GM12864 (cell line): ENCODE measurements at places on chromosomes 12 and 14.

DNA sequence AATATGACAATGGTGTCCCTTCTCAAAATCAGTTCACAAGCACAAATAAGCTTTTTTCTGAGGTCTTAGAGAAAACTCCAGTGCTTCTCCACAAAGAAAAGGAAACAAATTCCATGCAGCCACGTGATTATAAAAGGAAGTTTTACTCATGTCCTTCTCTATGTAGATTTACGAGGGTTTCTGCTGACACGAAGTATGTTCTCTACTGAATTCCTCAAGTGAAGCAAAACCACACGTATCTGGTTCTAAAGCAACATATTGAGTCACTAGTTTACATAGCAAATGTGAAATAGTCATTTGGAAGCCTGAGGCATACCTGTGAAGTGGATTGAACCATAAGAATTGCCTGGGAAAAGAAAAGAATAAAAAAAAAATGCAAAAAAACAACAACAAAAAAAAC is 31.9 kb downstream of the BMP4 start:
- no peak for DNase-seq

GRCh38 chr14:86372402-86372801 is 842.5 kb downstream of the FLRT2 start:
- no peak for DNase-seq

GRCh38 chr12:19507823-19508222 is 68.5 kb downstream of the AEBP2 start:
- DNase-seq, result no peak

DNA sequence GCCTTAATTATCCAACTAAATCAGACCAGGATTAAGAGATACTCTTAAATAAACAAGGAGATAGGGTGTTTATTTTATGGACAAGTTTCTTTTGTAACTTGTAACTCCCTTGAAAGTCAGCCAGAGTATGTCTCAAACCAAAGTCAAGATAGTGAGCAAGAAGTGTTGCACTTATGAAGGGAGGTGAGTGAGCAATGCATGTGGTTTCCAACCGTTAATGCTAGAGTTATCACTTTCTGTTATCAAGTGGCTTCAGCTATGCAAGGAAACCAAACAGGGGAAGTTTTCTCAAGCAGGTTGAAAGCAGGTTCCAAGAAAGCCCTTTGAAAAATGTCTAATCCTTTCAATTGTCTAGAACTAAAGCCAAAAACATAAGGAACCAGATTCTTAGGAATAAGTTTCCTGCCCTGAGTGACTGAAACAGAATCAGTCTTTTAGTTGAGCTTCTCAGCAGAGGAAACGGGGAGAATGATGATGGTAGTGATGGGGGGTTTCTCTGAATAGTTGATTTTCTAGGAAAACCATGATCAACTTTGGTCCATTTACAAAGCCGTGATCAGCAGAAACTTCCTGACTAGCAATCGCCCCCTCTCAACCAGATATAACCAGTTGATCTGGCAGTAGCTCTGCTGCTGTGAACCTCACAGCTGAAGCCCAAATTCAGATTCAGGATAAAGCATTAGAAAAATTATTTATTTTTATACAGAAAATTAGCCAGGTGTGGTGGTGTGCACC is 128.4 kb downstream of the DAD1 start:
- DNase-seq, result no peak

- no peak for DNase-seq
Observed at GRCh38 chr12:88509347-88509746, 70.9 kb downstream of the KITLG start.

GRCh38 chr12:104866291-104866690 is 91.8 kb downstream of the SLC41A2 start:
- DNase-seq, result no peak

GRCh38 chr12:79069009-79069408 is 204.4 kb downstream of the SYT1 start:
- peak; percentile 18 for DNase-seq

- DNase-seq, result no peak
Observed at GRCh38 chr14:96512602-96513397, 10.6 kb downstream of the PAPOLA start.

DNA sequence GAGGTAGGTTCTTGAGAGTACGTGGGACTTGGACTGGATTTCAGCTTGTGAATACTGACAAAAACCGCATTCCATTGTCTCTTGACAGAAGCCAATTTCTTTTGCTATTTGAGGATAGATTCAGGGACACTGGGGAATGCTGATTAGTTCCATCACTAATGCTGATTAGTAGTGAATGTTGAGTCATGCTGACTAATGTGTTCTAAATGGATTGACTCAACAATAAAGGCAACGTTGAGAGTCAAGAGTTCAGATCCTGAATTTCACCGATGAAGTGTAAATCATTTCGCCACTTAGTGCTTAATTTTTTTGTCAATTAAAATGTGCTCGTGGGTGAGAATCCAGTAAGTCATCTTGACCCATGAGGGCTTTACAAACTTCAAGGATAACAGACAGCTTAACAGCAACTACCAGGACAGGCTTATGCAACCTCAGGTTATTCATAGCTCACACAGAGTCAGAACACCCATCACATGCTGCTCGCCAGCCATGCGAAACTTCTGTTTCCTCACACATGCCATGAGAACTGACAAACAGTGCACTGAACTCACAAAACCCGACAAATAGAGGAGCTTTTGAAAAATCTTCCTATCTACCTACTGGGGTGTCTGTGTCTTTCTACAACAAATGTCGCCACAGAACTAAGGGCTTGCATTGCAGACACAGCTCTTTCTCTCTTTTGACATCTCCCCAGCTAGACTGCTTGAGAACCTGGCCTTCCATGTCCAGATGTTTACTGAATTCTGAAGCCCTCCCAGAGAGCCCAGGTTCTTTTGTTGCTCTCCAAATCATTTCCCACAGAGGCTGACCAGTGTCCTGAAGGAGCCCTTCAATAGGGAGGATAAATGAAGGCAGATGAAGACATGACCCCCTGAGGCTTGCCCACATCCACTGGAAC is 316.4 kb downstream of the ZFP36L1 start:
- DNase-seq, result peak; percentile 77

DNA sequence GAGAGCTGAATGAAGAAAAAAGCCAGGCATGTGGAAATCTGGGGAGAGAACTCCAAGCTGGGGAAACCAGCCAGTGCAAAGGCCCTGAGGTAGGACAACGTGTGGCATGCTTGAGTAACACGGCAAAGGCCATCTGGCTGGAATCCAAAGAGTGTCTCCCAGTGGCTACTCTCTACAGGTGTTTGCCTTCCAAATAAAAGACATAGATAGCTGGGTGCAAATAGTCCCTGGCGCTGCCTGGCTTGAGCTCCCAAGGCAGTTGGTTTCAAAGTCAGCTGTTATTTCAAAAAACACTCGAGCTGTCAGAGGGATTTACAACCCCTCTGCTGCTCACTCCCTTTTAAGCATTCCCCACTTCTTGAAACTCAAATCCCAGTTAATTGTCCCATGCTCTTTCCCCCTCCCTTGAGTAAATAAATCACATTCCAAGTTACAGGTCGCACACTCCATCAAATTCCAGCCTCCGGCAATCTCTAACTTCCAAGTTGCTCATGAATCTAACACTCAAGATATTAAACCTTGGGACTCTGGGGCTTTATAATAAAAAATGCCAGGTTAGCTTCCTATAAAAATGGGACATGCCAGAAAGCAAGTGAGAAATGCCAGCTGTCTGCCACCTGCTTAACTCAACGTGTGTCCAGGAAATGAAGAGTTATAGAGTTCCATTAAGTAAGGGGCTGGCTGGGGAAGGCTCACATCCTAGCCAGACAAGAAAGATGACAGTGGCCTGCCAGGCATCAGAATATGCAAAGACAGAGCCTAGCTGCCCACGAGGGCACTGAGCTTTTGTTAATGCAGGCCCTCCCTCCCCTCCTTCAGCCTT is 133.6 kb upstream of the NOS1 start:
- DNase-seq, result no peak

DNA sequence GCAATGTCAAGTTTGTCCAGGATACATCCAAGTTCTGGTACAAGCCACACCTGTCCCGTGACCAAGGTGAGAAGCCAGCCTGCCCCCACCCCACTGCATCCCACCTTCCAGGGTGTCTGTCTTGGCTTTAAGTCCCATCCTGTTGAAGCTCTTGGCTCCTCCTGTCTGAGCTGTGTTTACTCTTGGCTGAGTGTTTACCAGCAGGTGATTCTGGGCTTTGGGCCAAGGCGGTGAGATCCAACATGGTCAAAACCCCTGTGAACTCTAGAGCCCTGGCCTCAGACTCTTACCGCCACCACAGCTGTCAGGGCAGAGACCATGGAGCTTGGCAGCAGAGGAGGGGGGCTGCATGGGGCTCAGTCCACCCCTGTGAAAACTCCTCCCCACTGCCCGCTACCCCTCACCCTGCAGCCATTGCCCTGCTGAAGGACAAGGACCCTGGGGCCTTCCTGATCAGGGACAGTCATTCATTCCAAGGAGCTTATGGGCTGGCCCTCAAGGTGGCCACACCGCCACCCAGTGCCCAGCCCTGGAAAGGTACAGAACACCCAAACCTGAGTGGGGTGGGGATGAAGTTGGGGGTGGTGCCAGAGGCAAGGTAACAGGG is 11.6 kb downstream of the TNS2 start:
- no peak for DNase-seq

GRCh38 chr14:55389330-55389729 is 22.3 kb downstream of the ATG14 start:
- DNase-seq, result no peak

DNA sequence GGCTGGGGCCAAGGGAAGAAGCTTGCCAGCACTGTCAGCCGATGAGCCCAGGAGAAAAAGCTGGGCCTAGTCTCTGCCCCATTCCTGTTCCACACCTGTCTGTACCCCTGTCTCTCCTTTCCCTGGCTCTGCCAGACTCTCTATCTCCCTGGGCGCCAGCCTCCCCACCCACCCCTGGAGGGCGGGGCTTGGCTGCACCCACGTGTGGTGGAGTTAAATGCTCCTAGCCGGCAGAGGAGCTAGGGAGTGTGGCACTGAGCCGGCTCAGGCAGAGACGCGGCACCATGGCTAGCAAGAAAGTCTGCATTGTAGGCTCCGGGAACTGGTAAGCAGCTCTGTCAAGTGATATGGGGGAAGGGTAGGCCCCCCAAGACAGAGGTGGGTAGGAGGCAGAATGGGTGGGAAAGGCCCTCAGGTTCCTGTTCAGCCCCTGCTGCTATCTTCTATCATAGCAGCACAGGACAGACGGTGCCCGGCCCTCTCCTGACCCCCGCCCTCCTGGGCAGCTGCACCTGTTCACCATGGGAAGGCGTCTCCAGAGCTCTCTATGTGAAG is at the start of gene GPD1:
Gene GPD1, plus strand, starts transcription at position 242 of the 555 bp plus-strand sequence. Its CDS starts 43 bp downstream, at position 285.
- no peak for DNase-seq

DNA sequence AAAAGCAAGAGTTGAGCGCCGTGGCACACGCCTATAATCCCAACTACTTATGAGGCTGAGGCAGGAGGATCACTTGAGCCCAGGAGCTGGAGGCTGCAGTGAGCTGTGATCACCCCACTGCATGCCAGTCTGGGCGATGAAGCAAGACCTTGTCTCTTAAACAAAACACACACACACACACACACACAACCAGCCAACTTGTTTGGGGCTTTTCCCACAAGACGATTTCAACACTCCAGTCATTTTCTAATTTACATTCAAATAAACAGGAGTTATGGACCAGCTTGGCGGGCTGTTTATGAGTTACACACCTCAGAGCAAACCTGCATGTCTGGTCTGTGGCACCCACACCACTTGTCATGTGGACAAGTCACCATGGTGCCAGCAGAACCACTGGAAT is 6.7 kb downstream of the GLTP start:
- no peak for DNase-seq

- no peak for DNase-seq
Observed at GRCh38 chr12:67410246-67410645, 141.1 kb downstream of the CAND1 start.

DNA sequence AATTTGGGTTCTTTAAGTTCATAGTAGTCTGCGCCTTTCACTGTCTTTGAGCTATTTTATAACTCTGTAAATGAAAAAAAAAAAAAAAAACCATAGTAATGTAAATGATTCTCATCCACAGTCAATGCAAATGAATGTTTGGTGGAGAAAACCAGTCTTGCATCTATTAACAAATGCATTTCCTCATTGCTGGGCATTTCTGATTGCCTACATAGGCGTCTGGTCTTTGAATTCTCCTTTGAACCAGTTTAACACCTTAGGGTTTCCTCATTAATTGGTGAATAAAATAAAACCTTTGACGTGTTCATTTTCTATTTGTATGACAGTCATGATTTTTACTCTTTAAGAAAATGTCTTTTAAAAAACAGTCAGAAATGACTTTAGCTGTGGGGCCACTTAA is 114.8 kb downstream of the C12orf75 start:
- no peak for DNase-seq

DNA sequence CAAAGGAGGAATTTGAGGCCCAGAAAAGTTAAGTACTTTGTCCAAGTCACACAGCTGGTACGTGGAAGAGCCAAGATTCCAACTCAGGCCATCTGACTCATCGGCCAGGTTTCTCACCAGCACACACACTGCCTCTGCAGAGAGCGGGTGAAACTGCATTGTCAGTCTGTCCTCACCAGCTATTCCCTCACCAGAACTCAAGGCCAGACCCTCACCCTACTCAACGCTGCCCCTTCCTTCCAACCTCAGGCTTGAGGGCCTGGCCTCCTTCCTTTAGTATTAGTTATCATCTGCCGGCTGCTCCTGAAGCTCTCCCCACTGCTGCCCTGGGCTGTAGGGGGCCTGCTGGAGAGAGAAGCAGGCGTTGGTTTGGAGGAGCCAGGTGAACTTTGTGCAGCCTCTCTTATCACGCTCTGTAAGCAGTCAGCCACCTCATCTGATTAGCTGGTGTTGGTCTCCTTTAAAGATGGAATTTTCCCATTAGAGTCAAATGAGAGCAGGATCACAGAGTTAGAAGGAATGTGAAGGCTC is 16.6 kb upstream of the PLEK2 start:
- no peak for DNase-seq

DNA sequence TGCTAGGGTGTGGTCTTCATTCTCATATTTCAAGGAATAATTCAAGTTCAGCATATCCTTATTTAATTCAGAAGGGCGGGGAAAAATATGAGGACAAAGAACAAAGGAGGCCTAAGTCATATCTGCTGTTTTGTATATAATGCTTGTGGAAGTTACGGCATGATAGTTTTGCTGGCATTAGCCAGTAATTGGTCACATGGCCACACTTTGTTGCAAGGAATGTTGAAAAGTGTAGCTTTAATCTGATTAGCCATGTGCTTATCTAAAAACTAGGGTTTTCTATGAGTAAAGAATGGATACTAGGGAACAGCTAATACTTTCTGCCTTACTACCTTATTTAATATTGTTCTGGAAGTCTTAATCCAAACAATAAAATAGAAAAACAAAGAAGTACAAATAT is 34.4 kb upstream of the E2F7 start:
- DNase-seq, result no peak
